ENCODE measurements at places on chromosomes 12 and 14.

- DNase-seq, result no peak
Observed at GRCh38 chr14:103230658-103231334, 103.2 kb upstream of the EIF5 start.

- DNase-seq, result peak; percentile 92
Observed at GRCh38 chr12:122080149-122081082, 1.9 kb downstream of the MLXIP start.

- no peak for DNase-seq
Observed at GRCh38 chr12:44053549-44054127, 217.8 kb downstream of the TMEM117 start.

DNA sequence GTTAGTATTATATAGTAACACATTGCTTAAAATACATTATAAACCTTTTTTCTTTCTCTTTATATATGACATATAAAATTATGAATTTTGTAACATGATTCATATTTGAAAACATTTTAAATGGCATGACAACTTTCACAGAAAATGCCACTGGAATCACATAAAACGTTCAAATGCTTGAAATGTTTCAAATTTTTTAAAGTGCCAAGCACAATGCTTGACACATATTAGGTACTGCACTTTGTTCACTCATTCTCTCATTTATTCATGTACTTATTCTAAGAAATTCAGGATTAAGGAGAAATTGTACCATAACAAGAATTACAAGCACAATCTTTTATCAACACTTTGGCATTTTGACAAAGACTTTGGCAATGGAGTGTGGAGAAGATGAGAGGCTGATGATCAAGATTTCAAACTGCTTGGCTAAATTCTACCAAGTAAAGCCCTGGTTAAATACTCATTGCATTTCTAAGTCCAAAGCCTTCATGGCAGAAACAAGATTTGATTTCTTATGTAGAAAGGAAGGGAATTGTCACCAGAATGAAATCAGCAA, 232.2 kb downstream of the C12orf50 start:
- no peak for DNase-seq

DNA sequence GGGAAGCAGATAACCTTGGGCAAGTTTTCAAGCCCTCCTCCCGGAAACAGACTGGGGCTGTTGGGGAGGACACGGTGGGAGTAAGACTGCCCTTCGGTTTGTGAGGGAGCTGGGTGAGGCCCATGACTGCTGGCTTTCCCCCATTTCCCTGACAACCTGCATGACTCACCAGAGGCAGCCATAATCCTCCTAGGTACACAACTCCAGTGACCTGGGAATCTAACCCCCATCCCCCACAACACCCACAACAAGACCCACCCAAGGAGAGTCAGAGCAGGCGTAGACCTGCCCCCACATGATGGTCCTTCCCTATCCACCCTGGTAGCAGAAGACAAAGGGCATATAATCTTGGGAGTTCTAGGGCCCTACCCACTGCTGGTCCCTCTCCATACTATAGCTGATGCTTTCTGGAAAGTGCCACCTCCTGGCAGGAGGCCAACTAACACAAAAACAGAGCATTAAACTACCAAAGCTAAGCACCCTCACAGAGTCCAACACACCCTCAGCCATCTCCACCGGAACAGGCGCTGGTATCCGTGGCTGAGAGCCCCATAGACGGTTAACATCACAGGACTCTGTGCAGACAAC, 14.8 kb downstream of the DDX24 start:
- no peak for DNase-seq

DNA sequence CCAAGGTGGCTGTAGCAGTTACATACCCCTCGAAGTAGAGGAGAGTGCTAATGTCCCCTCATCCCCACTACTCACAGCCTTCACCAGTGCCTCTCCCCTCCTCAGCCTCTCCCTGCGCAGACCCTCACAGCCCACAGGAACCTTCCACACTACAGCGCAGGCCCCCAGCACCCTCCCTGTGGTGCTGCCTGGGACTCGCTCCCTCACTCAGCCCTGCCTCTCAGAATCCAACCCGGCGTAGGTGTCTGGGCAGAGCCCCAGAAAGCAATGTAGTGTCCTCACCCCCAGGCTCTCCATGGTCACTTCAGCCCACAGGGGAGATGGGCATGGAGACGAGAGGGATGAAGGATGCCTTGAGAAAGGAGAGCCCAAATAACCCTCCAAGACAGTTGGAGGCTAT, 10.9 kb upstream of the ZNF740 start:
- DNase-seq, result no peak

- no peak for DNase-seq
Observed at GRCh38 chr12:119208626-119209061, 29.9 kb downstream of the HSPB8 start.

- DNase-seq, result no peak
Observed at GRCh38 chr12:81779216-81779615, 20.1 kb upstream of the PPFIA2 start.

- no peak for DNase-seq
Observed at GRCh38 chr14:35558680-35559079, 24.7 kb downstream of the INSM2 start.

- DNase-seq, result peak; percentile 26
Observed at GRCh38 chr12:100268835-100269564, 2.0 kb downstream of the SCYL2 start.

DNA sequence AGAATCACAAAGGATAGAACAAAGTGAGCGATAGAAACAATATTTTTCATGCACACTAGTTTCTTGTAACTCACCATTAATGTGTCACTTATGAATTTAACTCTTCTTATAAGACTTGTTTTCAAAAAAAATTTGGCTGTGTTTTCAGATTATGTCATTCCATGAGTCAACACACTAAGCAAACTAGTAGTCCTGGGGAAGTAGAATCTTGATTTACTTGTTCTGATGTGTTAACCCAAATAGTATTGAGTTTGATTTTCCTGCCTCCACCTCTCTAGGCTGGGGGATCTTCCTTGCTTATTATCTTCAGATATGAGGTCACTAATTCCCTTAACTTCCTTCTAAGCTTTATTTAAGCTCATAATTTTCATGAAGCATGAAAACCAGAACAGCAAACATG, 151.0 kb upstream of the SEL1L start:
- DNase-seq, result no peak

DNA sequence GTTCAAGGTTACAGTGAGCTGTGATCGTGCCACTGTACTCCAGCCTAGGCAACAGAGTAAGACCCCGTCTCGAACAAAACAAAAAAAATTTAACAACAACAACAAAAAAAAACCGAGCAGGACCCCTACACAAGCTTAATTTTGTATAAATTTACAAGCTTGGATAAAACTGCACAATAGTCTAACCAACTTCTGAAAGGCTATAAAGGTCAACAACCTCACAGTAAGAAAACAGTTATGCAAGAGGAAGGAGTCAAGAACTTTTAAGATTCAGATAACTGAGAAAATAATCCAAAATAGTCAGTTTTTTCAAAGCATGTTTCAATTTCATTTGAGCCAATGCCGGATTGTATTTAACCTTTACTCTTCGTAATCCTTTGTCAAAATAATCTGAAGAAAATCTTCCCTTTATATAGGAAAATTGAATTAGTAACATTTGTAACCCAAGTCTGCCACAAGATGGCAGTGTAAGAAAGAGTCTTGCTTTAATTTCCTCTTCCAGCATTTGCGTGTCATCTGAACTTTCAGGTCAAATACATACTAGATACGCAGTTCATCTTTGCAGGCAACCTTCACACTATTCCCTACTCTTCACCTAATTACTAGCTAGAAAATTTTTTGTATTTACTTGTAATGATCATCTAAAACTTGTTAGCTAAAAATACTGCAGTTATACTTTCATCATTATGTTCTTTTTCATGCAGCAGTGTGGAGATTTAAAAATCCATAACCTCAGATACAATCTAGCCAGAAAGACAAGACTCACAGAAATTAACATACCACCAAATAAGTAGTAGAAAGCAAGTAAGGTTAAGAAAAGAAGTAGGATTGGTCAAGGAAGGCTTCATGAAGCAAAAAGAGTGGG, 5.8 kb downstream of the CCNB1IP1 start:
- DNase-seq, result peak; percentile 77

DNA sequence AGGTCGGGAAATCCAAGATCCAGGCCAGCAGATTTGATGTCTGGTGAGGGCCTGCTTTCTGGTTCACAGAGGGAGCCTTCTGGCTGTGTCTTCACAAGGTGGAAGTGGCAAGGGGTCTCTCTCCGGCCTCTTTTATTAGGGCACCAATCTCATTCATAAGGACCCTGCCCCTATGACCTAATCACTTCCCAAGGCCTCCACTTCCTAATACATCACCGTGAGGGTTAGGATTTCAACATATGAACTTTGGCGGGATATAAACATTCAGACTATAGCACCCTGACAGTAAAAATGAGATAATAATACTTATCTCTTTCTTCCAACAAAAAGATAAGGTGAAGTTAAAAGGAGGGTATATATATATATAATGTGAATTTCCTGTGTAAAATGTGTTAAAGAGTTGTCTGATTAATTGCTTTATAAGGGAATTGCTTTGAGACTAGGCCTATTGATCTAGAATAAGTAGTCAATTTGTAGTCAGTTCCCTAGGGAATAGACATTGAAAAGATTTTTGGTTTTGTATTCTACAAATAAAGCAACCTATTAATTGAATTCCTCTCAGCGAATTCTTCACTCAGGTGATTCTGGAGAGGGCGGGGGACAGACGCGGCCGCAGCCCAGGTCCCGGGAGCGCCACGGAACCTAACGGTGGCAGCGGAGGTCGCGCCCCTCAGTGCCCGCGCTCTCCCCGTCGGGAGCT, 516 bp upstream of the LGALS3 start:
- peak; percentile 41 for DNase-seq

DNA sequence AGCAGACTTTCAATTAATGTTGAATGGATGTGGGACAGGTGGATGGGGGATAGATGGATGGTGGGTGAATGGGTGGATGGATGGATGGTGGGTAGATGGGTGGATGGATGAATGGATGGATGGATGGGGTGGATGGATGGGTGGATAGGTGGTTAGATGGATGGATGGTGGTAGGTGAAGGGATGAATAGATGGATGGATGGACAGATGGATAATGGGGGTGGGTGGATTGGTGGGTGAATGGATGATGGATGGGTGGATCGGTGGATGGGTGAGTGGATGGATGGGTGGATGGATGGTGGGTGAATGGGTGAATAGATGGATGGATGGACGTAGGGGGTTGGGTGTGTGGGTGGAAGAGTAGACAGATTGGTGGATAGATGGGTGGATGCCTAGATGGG, 14.0 kb upstream of the INF2 start:
- no peak for DNase-seq

DNA sequence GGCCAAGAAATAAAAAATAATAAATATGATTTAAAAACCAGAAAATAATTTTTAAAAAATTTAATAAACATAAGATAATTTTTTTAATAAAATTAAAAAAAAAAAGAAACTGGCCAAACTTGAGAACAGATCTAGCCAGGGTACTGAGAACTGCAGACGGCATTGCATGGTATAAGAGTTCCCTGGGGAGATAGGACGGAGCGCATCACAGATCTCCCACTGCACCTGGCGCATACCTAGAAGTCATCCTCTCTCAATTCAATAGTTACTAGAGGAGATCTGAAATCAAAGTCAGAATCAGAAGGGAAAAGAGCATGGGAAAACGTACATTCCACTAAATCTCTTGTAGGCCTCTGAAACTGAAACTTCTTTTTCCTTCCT, 58.9 kb upstream of the BCL2L14 start:
- DNase-seq, result no peak

- DNase-seq, result peak; percentile 70
Observed at GRCh38 chr12:3216726-3217682, 139.8 kb downstream of the TSPAN9 start.

GRCh38 chr12:107484230-107484629, 201.4 kb upstream of the PWP1 start:
- no peak for DNase-seq

GRCh38 chr14:103329401-103330347, 4.4 kb upstream of the EIF5 start:
- peak; percentile 86 for DNase-seq

DNA sequence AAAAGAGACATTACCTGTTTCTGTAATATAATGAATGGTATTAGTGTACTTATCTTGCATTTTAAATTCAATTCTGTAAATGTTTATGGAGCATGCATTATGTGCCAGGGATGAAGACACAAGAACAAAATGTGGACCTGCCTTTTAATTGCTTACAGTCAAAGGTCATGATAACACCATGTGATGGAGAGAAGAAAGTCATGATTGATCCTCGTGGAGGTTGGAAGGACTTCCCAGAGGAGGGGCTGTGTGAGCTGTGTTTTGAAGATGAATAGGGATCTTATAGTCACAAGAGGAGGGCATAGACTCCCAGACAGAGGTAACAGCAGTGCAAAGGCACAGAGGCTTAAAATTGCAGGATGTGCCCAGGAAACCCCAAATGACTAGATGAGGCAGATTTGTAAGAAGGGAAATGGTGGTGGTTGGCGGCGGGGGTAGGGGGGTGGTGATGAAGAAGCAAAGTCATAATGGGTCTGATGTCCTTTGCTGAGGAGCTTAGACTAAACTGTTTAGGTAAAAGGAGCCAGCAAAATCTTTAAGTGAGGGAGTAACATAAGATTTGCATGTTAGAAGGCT, 151.5 kb downstream of the PRKCH start:
- peak; percentile 59 for DNase-seq

- DNase-seq, result peak; percentile 65
Observed at GRCh38 chr12:53096089-53096741, 1.3 kb upstream of the IGFBP6 start.

GRCh38 chr14:94480809-94481208, 4.8 kb upstream of the SERPINA9 start:
- DNase-seq, result no peak

DNA sequence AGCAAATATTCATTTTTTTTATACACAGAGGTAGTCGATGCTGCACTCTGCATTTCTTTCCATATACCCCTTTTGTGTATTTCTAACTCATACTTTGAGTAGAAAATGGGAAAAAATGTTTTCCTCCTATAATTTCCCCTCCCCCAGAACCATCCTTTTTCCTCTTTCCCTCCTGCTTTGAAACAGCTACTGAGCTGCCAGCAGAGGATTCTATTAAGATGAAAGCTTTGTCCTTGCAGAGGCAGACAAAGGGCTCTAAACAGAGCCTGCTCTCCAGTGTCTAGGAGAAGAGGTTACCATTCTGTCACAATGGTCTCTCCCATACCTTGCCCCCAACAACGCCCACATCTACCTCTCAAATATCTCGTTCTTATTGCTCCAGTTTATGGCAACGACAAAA, 74.6 kb upstream of the OSBPL8 start:
- DNase-seq, result no peak

DNA sequence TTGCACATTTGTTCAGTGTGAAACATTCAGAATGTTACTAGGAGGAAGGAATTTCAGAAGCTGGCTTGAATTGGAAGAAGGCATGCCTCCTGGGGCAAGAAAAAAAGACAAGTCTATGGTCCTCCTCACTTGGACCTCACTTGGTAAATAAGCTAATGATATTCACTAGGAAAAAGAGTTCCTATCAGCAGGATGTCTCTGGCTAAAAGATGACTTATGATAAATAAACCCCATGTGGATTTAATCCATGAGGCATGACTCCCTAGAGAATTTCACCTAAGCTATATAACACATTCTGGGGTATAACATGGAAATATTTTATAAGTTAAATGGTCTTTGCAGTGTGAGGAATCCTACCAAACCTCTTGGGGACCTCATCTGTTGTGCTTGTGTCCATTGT, 199.9 kb downstream of the LRIG3 start:
- no peak for DNase-seq

GRCh38 chr14:70716958-70717357, 75.2 kb downstream of the TTC9 start:
- no peak for DNase-seq
